ENCODE measurements at places on chromosomes 7 and 10.
A peak's percentile ranks its signal among the peaks of the same experiment; 100 is the strongest.

DNA sequence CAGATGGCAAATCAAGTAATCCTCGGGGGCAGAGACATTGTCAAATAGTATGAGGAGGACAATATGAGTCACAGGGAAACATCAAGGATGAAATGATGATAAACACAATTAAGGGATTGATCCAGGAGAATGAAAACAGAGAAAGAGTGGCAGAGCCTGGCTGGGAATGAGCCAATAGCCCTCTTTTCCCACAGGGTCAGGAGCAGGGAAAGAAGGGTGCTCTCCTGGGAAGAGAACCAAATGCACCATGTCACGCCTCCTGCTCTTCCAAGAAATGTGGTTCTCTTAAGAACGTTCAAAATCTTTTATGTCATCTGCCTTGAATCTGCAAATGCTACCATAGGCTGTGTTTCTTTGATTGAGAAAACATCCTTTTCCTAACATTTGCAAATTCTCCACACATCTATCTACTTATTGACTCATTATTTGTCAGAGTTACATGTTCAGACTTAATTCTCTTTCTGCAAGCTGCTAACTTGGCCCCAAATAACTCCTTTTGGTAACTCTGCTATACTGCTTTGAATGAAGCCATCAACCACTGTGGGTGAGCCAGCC, 50.6 kb downstream of the HIPK2 start:
- DNase-seq, result no peak

DNA sequence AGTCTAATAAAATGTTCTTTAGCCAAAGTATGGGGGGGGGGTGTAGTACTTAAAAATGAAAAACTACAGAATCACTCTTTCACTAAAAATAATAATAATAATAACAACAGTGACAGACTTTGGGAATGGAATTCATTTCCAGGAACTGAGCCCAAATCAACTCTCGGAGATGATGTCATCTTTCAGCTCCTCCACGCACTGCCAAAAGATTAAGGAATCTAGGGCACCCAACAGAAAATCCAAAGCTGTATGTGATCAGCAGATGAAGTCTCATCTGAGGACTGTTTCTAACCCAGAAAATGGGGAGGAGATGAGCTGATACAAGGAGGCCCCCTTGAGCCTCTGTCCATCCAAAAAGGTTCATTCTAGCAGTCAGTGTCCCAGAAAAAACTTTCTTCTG, 54.5 kb downstream of the GRB10 start:
- DNase-seq, result no peak

DNA sequence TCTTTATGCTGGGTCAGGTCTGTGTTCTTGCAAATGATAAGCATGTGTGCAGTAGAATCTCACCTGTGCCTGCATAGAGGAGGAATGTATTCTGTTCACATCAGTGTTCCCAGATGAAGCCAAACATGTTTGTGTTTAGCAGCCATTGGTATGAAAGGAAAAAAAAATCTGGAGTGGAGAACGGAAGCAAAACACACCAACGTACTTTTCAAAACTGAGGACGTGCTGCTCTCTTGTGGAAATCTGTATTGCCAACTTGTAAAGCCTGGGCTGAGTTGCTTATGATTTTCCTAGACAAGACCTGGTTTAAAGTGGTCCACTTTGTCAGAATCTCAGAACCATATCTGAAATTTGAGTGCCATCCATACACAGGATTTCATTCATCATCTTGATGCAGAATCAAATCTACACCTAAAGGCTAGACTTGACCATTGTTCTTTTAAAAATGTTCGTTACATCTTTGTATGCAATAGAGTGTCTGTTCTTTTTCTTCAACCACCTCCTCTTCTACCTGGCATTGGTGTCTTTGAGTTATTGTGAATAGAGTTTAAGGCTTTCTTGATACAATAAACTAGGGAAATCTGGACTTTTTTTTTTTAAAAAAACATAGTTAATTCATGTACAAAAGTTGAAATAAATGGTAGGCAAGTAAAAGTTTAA, 367.7 kb downstream of the PHF14 start:
- no peak for DNase-seq

DNA sequence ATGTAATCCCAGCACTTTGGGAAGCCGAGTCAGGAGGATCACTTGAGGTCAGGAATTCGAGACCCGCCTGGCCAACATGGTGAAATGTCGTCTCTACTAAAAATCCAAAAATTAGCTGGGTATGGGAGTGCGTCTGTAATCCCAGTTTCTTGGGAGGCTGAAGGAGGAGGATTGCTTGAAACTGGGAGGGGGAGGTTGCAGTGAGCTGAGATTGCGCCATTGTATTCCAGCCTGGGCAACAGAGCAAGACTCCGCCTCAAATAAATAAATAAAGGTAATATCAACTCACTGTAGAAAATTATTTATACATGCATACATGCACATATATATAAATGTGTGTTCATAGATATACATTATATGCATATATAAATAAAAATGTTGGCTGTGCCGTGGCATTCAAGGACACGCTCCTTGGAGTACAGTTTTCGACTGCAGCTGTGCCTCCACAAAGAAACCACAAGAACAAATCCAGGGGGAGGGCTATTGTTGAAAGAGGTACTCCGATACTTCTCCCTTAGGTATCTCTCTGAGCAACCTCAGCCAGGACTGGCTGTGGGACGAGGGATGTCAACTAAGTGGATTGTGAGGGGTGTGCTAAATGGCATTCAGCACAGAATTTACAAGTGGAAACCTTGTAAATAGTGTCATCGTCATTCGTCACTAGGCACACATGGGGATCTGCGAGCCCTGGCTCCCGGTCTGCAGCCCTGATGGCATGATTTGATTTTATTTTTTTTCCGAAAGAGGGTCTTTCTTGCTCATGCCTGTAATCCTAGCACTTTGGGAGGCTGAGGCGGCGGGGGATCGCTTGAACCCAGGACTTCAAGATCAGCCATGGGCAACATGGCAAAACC, 49.3 kb downstream of the HIP1 start:
- no peak for DNase-seq

GRCh38 chr7:79337717-79338116, 115.8 kb downstream of the MAGI2 start:
- no peak for DNase-seq

DNA sequence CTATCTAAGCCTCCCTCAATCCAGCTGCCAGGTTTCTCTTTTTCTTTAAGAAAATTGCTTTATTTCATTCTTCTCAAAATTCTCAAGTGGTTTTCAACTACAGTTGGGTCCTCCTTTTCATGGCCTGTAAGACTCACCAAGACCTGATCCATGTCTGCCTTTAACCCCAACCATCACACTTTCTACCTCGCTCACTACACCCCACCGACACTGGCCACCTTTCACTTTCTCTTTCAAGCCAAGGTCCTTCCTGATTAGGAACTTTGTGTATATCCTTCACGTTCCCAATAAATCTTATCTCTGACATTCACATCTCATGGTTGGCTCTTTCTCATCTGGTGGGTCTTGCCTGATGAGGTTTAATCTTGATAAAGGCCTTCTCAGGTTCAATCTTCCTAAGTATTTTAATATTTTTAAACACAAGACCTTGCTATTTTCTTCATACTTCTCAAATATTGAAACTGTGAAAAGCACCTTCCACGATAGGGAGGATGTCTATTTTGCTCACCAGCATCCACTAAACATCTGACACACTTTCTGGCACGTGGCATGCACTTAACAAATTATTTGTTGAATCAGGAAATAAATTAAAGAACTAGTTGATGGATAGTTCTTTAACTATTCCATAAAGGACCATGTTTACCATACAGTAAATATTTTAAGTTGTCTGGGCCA, 624.8 kb downstream of the GRID1 start:
- DNase-seq, result no peak

- DNase-seq, result peak; percentile 52
Measured at GRCh38 chr7:150405584-150406311, 26.6 kb downstream of the ZNF775 start.

DNA sequence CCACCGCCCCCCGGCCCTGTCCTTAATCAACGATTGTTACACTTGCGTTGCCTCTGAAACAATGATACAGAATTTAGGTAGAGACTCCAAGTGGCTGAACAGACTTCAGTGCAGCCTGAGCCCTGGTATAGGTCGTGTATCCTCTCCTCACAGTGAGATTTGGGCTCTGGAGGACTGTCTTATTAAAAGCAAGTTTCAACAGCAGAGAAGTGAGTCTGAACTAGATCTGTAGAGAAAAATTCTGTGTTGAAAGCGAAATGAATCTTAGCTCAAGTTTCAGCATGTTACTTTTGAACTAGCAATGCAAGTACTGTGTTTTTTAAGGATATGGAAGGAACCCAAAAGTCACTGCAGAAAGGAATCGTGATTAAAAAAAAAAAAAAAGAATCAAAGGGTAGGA, 103.1 kb downstream of the HOXA1 start:
- DNase-seq, result no peak

GRCh38 chr10:75137533-75138438, 26.3 kb downstream of the SAMD8 start:
- DNase-seq, result peak; percentile 17

GRCh38 chr7:151275813-151276577, 27.5 kb upstream of the SMARCD3 start:
- DNase-seq, result peak; percentile 6

GRCh38 chr7:131537571-131537978, 18.9 kb downstream of the PODXL start:
- no peak for DNase-seq

DNA sequence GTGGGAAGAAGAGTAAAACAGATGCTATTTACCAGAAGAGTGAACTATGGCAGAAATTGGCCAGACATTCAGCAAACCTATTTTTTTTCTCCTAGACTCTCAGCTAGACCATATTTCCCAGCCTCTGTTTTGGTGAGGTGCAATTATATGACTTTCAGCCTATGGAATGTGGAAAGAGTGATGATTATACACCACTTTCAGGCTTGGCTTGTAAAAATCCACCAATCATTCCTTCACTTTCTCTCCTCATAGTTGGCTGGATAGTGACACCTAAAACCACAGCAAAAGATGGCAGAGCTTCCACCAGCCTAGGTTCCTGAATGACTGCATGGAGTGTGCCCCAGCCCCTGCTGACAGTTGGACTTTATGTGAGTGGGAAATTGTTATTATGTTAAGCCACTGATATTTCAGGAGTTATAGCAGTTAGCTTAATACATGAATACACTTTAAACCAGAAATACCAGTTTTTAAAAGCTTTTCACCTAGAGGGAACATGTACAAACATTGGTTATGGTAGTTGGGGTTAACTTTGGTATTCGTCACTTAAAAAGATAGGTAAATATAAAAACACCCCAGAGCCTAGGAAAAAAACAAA, 19.1 kb upstream of the TNKS2 start:
- no peak for DNase-seq

DNA sequence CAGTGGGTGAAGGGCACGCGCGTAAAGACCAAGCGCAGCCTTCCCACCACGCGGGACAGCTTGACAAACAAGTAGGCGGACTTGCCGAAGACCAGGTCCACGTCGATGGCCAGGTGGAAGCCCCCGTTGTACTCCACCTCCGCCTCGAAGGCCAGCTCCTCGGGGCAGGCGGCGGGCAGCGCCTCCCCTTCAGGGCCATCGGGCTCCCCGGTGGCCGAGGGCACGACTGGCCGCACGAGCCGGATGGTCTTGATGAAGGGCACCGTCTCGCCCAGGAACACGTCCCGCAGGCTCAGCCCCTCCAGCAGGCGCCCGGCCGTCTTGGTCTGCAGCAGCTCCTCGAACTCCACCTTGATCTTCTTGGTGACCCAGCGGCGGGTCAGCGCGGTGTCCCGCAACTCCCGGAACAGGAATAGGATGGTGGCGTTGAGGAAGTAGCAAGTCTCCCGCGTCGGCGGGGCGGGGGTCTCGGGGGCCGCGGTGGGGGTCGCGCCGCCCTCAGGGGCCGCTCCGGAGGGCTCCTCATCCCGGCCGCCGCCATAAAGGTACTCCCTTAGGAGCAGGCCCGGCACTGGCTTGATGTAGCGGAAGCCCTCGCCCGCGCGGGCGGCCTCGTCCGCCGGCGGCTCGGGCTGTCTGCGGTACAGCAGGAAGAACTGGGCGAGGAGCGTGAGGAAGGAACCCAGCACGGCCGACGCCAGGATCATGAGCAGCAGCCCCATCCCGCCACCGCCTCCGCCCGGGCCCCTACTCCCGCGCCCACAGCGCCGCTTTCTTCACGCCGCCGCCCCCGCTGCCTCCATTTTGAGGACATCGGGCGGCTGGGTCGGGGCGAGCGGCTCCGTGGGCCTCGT, 507 bp downstream of the PDZD8 start:
- peak; percentile 25 for DNase-seq

DNA sequence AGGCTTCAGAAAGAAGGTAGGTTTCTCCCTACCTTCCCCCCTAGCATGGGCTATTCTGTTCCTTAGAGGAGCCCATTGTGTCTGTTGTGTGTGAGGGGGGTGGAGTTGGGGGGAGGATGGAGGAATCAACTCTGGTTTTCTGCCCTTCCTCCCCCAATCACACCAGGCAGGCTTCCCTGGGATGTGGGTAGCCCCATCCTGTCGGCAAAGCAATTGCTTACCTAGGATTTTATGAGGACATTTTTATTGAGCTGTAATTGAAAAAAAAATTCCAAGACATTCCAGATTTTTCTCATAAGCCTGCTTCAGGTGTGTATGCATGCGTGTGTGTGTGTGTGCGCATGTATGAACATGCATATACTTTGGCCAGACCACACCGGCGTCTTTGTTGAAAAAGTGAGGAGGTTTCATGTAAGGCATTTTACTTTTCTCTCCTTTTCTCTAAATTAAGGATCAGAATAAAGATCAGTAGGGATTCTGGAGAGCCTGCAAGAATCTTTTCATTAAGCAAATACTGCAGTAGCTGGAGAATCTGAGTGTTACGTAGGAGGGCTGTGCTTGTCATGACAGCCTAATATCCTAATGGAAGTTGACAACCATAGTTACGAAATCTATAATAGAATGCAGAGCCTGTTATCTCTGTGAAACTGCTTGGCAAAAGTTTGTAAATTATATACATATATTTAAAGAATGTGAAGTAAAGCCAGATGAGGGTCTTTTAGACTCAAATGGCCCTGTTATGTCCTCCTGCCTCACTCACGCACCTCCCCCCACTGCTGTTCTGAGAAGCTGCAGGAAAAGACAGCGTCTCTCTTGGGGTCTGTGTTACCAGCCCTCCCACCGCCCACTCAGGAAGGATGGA, 27.3 kb upstream of the SAMD8 start:
- no peak for DNase-seq

- no peak for DNase-seq
Measured at GRCh38 chr7:69605546-69605945, 7.3 kb downstream of the AUTS2 start.

DNA sequence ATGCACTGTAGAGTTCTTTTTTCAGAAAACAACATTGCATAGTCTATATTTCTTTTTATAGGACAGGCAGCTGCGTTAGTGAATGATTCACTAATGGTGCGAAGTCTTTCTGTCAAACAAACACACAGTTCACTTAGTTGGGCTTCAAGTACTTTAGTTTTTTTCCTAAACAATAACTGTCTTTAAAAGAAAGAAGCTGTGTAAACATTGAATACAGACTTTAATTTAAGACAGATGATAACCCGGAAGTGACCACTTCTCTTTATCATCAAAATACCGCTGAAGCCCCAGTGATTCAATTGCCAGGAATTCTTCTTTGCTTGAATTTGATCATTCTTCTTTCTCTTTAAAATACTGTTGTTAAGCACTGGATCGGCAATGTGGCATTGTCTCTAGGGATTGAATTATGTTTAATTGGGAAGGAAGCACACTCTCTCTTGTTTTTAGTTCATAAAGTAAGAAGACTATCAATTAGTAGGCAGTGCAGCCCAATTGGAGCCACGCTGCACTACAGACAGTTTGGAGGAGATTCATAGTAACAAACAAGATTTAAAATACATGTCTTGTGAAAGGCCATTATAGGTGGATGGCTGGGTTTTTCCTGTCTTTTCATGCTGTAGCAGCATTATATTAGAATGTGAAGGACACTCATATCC, 30.4 kb downstream of the CNTNAP2 start:
- no peak for DNase-seq

- peak; percentile 40 for DNase-seq
Measured at GRCh38 chr7:4830176-4830575, 31.7 kb downstream of the PAPOLB start.

GRCh38 chr7:85564861-85565260, 378.0 kb upstream of the SEMA3D start:
- DNase-seq, result no peak
